ENCODE measurements at places on chromosomes 5 and 9. TPM values are rescaled to one million over a fixed set of nuclear protein-coding genes. Genes with fewer than 3 reads are reported as not detected.

CAVIN4 gene
- 4.3 TPM for total RNA-seq

GRCh38 chr9:97487107-97487506 lies 14.4 kb upstream of the TMOD1 start:
- ATAC-seq = no peak

GRCh38 chr5:82628364-82628910 lies 350.3 kb upstream of the RPS23 start:
- no peak for ATAC-seq

GRCh38 chr9:38620483-38621433 lies at the start of gene ANKRD18A:
ANKRD18A (minus strand) TSS chr9:38620596; CDS start chr9:38620285, 311 bp downstream.
- ATAC-seq = peak; percentile 84

DNA sequence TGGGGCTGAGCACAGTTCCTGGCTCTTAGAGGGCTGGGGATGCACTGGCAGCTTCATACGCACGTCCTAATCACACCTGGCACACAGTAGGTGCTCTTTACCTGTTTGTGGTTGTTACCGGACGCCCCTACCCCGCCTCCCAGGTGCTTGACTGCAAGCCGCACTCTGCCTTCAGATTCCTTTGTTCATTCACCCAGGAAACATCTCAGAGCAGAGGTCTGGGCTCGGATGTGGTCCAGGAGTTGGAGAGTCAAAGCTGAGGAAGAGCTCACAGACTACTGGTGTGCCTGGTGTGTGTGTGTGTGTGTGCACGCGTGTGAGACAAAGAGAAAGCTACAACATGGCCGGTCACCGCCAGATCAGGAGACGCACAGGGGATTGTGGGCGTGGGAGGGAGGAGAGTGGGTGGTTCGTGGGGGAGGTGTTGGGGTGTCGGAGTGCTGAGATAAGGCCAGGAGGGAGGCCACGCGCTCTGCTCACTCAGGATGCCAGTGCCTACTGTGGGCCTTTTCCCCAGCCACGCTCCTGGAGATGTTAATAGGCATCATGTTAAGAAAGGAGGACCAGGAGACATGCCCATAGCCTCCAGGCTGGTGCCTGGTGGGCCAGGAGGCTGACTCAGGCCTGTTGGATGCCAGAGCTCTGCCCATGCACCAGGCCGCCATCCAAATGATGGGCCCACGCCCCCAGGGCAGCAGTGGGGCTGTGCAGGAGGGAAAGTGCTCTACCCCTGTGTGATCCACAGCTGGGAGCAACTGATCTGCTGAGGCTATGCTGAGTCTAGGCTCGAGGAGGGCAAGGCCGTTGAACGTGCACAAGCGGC lies 39.9 kb downstream of the CRB2 start:
- peak; percentile 49 for ATAC-seq

GRCh38 chr9:715743-716400 lies 125.6 kb upstream of the DMRT1 start:
- no peak for ATAC-seq

DNA sequence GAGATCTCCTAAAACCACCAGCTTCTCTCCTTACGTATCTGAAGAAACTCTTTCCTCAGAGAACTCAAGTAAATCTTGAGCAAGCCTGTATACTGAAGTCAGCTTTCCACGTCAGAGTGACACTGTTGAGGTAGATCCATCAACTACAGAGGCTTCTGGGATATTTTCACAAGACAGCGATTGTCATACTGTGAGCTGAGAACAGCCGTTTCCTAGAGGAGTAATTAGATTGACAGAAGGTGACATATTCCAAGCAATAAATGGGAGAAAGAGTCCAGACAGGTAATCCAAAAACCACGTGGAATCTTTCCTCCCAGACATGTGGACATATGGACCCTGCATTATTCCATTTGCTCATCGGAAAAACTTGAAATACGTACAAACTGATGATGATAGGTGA lies 117.2 kb downstream of the MEF2C start:
- no peak for ATAC-seq

GRCh38 chr5:172370648-172371545 lies 83.4 kb downstream of the SH3PXD2B start:
- no peak for ATAC-seq

- no peak for ATAC-seq
These were observed 25.3 kb downstream of the AP3B1 start for GRCh38 chr5:78269088-78269703.

IFNA21 gene
- total RNA-seq = 0.78 TPM

GRCh38 chr5:76736679-76737556 lies 21.0 kb downstream of the F2R start:
- no peak for ATAC-seq

SLC25A48 gene
- 0.59 TPM for total RNA-seq

C1QTNF2 gene
- 0.32 TPM for total RNA-seq

IFNK gene
- 0.43 TPM for total RNA-seq

PARP8 gene
- 30.7 TPM for total RNA-seq

DNA sequence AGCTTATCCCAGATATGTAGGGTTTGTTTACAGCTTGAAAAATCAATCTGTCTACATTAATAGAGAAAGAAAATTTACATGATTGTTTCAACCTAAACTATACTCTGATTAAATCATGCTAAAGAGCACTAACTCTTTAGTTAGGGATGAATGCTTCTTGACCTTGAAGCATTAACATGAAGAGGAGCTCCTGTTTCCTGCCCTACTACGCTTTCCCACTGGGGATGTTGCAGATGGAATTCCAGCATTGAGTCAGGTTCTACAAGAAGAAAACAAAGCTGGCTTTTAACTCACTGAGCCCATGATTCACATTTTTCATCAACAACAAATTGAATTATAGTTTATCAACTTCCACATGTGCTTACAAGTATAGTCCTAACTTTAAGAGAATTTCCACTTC lies 471.3 kb downstream of the TMEM232 start:
- no peak for ATAC-seq

PURA gene
- 4.9 TPM for total RNA-seq

GRCh38 chr5:78985725-78986223 lies 664 bp upstream of the ARSB start:
- peak; percentile 27 for ATAC-seq

DNA sequence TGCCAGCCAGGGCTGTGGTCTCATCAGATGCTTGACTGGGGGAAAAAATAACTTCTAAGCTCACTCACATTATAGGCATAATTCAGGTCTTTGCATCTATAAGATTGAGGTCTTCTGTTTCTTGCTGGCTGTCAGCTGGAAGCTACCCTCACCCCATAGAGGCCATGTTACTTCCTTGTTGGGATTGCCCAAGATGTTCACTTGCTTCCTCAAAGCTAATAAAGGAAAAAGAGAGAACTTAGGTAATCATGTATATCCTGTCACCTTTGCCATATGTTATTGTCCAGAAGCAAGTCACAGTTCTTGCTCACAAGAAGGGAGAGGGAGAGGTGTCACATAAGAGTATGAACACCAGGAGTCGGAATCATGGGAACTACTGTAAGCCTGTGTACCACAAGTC lies 38.7 kb upstream of the ANKRD34B start:
- ATAC-seq = no peak

DPYSL3 gene
- total RNA-seq = 696 TPM

FGF1 gene
- 0.29 TPM for total RNA-seq

DNA sequence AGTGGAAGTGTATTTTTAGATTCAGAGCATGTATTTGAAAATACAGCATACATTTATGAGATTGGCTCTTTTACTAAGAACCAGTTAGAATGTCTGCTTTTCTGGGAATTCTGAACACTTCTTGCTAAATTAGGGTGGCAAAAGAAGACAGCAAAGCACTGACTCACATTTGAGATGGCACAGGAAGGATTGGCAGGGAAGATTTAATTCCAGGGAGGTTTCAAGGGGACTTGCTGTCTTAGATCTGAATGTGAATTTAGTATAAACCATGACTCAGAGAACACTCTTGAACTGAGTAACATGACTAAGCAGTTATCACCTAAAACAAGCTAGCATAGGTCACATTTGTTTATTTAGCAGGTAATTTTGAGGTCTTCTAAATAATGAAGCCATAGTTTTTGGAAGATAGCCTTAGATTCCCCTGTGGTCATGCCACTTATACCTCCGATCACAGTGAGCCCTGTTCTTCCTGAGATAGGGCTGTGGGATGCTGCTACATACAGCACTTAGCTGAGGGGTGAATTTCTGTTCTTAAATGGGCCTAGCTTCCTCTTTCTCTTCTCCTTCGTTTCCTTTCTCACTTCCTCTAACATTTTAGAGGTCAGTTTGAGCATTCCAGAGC lies 173.8 kb downstream of the PCSK1 start:
- ATAC-seq = no peak

SNCAIP gene
- total RNA-seq = 40.5 TPM

- peak; percentile 16 for ATAC-seq
These were observed 167.7 kb downstream of the CDH6 start for GRCh38 chr5:31361234-31361633.

MAMDC2 gene
- 0.31 TPM for total RNA-seq

GRCh38 chr9:27468462-27469110 lies 55.5 kb upstream of the IFNK start:
- ATAC-seq = peak; percentile 48

GRCh38 chr9:110103257-110103656 lies 104.7 kb downstream of the C9orf152 start:
- no peak for ATAC-seq

TLX3 gene
- not detected for total RNA-seq

FOXD4L3 gene
- total RNA-seq = not detected

CDKN2B-AS1 gene
- total RNA-seq = 5.6 TPM

ACOT12 gene
- total RNA-seq = 1.0 TPM

DNA sequence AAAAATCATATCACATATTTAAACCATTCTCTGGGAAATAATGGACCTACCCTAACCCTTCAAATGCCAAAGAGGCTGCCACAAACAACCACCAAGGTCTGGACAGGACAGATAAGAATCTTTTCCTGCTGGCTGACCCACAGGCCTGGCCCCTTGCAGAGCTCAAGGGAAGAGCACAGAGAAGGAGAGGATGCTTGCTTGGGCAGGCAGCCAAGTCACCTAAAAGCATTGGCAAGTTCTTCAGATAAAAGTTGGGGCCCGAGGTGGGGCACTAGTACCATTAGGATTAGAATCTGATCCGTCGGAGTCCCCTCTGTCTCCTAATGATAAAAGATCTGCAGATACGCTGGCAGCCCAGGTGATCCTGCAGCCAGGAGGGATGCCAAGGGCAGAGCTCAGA lies 176.6 kb downstream of the GABBR2 start:
- no peak for ATAC-seq

DNA sequence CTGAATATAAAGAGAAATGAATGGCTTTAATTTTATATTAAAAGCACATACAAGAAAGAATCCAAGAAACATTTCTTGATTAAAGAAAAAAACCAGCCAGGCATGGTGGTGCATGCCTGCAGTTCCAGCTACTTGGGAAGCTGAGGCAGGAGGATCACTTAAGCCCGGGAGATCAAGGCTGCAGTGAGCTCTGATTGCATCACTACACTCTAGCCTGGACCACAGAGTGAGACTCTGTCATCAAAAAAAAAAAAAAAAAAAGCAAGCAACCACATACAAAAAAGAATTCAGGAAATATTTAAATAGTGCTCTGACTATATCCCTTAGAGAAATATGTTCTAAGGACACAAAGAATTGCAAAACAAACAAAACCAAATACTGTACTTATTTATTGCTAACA lies 2.5 kb upstream of the PLAC8L1 start:
- ATAC-seq = no peak

DNA sequence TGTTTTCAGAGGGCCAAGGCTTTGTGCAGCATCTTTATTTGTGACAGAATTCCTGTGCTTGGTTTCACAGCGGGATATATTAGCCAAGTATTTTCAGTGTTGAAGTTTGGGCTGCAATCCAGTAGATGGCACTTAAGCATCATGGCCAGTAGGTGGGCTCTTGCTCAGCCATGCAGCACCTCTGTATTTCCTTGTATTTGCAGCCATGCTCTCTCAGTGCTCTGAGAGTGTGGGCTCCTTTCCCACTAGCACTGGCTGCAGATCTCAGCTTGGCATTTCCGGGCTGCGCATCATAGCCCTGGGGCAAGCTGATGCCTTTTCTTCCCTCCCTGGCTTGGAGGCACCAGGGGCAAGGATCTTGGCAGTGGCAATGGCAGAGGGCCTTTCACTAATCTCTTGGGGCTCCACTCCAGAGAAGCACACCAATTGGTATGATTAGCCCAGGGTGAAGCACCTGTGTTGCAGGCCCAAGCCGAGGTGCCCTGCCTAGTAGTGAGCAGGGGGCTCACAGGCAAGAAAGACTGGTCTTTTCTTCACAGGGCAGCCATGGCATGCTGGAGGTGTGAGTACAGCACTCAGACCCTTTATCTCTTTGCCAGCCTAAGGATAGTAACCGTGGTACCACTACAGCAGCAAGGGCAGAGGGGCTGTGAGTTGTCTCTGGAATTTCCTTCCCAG lies 48.3 kb downstream of the SLCO6A1 start:
- ATAC-seq = peak; percentile 61

RMRP gene
- total RNA-seq = 11,746 TPM

DNA sequence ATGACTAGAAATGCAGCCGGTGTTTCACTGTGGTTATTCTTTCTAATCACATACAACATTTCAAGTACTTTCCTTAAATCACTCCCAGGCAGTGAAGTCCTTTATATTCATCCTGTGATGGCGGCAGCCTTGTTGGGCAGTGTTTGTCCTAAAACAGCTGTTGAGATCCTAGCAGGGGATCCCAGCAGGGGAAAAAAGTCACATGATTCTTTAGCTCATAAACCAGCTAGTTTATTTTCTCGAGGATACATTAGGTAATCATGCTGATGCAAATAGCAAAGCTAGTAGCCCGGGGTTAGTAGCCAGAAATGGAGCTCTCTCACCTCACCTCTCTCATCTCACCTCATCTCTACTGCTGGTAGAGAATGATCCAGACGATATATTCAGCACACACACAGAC lies 70.5 kb downstream of the FOXD1 start:
- no peak for ATAC-seq

GTF2H2 gene
- total RNA-seq = 26.4 TPM

- peak; percentile 3 for ATAC-seq
These were observed 34.9 kb downstream of the EXD3 start for GRCh38 chr9:137387891-137388560.

DNA sequence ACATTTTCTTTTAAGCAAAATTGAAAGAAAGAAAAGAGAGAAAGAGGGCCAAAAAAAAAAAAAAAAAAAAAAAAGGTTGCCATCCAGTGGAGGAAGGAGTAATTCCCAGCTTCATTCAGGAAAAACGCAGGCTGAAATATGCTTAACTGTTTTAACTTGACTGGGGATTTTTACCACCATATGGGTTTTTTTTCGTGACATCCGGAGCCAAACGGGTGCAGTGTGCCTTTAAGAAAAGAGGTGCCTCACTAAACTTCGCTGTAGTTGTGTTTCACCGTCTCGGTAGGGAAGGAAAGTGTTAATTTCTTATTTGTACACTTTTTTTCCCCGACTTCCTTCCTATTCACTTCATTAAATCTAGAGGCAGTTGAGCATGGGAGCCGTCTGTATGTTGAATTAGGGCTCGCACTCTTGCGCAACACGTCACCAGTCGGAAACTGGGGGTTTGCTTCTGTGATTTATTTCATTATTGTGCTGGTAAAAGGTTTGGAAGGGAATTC lies 143.0 kb downstream of the SMARCA2 start:
- ATAC-seq = peak; percentile 58

DNA sequence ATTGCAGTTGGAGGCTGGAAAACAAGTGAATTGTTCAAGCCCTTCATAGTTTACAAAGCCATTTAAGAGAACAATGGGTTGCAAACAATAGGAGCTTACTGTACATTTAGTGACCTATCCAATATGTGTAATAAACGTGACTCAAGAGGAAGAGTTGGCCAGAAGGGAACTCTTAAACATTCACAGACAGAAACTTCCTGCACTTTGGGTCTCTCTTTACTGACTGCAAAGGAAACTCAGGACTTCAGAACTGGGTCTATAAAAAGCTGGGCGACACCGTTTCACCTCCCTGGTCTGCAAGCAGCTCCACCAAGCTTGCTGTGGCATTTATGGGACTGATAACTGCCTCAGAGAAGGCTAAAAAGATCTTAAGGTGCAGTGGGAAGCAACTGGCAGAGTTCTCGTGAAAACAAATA lies 48.7 kb upstream of the SPATA31D4 start:
- ATAC-seq = no peak

BASP1 gene
- 0.63 TPM for total RNA-seq
